ENCODE measurements at places on chromosomes 11 and 22.

DNA sequence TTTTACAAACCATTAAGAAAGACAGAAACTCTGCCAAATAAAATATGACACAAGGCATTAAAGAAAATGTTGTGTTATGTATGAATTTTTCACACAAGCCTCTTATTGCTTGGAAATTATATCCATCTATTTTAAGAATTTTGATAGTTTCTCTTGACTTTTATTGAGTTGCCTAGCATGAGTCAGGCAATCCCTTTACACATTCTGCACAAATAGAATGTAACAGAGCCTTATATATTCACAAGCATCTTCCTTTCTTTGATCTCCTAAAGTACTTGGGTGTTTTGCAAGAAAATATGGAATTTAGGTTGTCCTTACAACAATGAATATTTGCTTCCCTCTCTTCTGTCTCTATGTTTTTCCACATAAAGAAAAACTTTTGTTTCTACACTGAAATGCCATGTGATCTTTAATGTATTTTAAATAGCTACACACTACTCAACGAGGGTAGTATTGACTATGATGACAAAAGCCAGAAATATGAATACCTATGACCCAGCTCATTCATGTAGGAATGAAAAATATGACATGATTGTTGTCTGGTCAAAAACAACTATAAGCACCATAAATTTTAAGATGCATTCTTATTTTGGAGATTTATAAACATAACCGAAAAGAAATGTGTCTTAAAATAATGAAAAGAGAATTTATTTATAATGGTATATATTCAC lies 398.8 kb downstream of the GUCY1A2 start:
- no peak for DNase-seq

DNA sequence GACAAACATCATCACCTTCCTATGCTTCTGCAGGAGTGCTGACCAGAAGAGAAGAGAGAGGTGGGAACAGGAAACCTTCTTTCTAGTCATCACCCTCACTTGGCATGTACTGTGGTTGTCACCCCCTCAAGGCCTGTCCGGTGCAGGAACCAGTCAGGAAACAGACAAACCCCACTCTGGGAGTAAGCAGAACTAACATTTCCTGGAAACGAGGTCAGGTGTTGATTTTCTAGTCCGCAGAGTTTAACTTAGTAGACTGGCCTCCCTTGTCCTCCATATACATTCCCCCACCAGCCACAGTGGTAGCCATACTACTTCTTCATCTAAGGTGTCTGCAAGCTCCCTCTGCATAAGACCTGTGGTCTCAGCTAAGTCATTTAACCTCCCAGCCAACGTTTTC lies 80.7 kb upstream of the NCAM1 start:
- no peak for DNase-seq

GRCh38 chr11:67494371-67495233 lies 10.6 kb downstream of the PITPNM1 start:
- no peak for DNase-seq

DNA sequence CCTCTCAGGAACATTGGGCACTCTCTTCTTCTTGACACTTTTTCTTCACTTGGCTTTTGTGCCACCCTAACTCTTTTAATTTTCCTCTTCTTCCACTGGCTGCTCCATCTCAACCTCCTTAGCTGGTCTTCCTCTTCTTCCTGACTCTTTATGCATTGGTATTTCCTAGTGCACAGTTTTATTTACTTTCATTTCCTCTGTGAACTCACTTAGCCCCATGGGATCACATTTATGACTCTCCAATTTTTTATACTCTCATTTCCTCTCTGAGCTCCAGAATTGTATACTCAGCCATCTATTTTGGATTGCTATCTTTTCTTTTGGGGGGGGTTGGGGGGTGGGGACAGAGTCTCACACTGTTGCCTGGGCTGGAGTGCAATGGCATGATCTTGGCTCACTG lies 38.5 kb upstream of the LARGE1 start:
- DNase-seq = no peak

GRCh38 chr11:31877083-31877482 lies 66.0 kb upstream of the PAX6 start:
- DNase-seq = no peak

DNA sequence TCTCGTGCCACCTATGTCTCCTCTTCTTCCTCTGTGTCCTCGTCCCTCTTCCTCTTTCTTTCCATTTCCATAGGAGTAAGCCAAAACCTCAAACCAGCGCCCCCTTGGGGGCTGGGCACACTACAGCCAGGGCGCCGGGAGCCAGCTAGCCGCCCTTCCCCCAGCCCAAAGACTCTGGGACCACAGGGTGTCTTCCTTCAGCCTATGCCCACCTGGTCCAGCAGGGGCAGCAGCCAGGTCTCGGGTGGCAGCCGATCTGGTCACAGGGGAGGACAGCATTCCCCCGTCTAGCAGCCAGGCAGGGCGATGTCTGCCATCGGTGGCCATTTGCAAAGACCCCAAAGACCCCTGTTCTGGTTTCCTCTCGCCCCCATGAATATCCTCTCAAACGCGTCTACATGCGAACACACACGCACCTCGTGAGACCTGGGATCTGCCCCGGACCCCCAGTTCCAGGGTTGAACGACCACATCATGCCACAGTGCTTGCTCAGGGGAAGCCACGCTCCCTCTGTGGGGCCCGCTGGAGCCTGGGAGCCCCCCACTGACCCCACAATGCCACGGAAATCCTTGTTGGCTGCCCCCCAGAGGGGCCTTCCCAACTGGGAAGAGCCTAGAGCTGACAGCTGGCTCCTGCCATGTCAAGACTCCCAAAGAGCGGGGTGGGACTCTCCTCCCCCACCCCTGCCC lies 546.0 kb upstream of the CCDC179 start:
- DNase-seq = no peak

GRCh38 chr22:38843201-38843656 lies 599 bp downstream of the NPTXR start:
- DNase-seq = peak; percentile 38

- no peak for DNase-seq
These were observed 14.3 kb downstream of the ARFGAP3 start for GRCh38 chr22:42842658-42843370.

GRCh38 chr22:45880716-45881523 lies 96.0 kb downstream of the WNT7B start:
- no peak for DNase-seq

- no peak for DNase-seq
These were observed 50.3 kb downstream of the MICAL2 start for GRCh38 chr11:12160680-12161079.

DNA sequence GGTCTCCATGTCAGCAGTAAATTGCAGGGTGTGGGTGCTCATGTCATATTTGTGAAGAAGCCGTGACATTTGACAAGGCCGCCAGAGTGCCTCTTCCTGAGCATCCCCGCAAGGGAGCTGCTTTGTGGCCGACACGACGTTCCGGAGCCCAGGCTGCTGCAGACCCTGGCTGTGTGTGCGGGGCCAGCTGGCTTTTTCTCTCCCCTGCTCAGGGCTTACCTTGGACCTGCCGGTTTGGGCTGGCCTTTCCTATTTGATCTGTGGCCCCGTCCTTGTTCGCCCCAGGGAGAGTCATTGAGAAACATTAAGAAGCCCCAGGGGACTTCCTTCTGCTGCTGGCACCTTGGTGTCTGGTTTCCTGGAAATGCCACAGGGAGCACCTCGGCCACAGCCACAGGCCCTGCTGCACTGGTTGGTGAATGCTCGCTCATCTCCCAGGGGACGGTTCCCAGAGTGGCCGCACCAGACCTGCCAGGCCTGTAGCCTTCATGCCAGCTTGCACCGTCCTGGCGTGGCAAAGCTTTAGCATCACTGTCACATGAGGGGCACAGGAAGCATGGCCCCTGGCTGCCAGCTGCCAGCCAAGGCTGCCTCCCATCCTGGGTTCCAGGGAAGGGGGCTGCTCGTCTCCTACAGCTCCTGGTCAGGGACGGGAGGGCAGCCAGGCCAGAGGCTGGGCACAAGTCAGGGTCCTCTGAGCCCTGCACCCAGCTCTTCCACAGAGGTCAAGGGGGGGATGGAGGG lies 5.4 kb downstream of the GRK2 start:
- DNase-seq = peak; percentile 58

DNA sequence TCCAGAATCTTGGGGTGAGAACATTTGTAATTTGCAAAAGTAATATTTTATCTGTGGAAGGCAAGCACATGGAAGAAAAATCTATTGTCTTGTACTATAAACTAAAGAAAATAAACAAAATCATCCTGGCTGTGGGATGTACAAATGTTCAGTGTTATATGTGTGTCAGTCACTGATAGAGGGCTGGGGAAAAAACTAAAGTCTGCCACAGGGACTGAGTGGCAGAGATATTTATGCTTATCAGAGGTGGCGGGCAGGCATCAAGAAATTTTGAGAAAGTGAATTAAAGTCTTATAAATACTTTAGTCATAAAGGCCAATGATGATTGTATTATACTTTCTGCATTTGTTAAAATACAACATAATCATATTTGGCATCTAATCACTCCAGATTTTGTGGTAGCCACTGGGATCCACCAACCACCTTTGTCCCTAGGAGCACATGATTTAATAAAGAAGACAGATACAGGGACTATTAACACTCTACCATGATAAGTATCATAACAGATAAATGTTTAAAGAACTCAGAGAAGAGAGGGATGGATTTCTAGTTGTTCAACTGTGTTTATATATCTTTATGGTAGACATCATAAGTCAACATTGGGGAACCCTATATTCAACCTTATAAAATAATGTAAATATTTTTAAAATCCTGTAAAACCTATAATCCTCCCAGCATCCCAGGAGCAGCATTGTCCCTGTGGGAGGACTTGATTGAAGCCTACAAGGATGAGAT lies 2.6 kb upstream of the ENDOD1 start:
- no peak for DNase-seq

GRCh38 chr11:125201525-125202141 lies 37.1 kb downstream of the PKNOX2 start:
- no peak for DNase-seq

DNA sequence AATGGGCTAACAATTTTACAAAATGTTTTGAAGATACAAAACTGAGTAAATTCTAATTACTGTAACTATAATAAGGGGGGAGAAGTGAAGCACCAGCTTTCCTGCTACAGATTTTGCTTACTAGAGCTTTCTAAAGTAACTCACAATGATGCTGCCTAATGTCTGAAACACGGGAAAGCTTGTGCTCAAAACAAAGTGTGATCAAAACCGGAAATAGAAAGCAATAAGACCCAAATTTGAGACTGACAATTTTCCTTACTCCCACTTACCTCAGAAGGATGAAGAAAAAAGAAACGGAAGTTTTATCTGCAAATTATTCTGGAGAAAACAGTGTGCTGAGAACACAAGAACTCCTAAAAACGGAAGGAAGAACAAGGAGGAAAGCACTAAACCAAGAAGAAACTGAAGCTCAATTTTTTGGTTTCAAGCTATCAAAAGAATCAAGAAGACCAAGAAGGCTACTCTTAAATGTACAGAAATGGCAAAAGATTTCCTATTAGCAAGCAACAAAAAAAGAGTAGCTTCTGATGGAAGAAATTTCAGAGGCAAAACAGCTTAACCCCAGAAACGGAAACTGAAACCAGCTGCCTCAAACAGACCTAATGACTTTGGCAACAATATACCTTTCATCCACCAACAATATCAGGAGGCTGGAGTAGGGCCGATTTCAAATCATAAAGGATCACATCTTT lies 33.4 kb downstream of the AMBRA1 start:
- no peak for DNase-seq

DNA sequence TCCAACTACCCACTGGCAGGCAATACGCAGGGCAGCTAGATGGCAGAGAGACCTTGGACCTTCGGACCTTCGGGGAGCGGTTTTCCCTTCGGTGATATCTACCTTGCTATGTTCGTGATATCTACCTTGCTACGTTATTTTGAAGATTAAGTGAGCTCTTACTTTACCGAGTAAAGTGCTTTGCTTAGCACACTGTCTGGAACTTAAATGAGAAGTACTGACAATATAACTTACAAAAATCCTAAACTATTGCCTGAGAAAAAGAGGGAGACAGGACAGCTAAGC lies 1.0 kb upstream of the PRDM10 start:
- no peak for DNase-seq

DNA sequence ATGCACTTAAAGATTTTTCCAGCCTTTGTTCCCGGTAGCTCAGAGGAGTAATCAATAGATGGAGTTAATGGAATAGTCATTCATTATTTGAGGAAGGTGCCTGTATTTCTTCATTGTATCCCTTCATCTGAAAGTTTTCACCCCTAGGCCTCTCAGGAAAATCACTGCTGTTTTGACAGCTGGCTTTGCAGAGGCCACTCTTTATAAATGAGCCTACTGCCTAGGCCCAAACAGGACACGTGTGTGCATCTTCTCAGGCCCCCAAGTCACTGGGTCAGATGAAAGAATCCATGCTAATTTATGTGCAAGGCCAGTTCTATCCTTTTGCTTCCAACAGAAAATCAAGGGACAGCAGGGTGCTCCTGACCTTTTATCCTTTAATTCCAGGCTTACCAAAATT lies 76.8 kb downstream of the MPPED2 start:
- no peak for DNase-seq

DNA sequence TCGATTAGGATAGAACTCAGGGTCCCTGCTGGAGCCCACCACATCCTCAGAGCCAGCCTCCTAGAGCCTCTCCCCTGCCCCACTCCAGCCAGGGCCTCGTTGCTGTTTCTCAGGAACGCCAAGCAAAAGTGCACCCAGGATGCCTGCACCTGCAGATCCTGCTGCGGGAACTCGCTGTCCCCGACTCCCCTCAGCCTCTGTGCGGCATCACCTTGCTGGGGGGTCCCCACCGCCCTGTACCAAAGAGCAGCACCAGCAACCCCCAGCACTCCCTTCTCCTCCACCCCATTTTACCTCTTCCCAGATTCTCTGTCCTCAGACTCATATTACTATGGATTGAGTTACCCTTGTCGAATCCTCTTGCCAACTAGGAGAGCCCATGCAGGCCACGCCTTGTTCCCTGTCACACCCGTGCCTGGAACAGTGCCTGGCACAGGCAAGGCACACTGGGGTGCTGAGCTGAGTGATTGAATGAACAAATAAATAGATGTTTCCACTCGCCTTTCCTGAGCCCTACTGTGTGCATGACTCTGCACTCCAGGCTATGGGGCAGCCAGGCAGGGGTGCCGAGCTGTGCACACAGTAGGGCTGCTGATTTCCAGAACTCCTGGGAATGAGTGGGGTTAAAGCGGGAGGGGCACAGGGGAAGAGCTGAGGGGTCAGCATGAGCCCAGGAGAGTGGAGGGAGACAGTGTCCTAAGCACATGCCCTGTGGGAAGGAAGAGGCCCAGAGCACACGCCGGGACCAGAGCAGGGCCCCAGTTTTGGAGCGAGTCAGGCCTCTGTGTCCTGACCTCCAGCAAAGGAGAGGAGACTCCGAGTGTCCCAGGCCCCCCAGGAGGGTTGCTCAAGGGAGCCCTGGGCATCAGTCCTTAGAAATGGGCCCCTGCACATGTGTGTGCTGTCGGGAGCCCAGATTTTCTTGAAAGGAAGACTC lies 44.3 kb downstream of the LINC01488 start:
- no peak for DNase-seq

GRCh38 chr11:108122166-108122628 lies 830 bp downstream of the ACAT1 start:
- DNase-seq = no peak
